NCI-H526 (cell line): ENCODE measurements at places on chromosomes 5 and 9.

- DNase-seq = no peak
Measured at GRCh38 chr5:16906255-16906654, 29.8 kb downstream of the MYO10 start.

GRCh38 chr5:170439944-170440269 is 50.7 kb upstream of the KCNMB1 start:
- DNase-seq = no peak

- DNase-seq = peak; percentile 77
Measured at GRCh38 chr9:37100741-37101140, 19.6 kb upstream of the ZCCHC7 start.

DNA sequence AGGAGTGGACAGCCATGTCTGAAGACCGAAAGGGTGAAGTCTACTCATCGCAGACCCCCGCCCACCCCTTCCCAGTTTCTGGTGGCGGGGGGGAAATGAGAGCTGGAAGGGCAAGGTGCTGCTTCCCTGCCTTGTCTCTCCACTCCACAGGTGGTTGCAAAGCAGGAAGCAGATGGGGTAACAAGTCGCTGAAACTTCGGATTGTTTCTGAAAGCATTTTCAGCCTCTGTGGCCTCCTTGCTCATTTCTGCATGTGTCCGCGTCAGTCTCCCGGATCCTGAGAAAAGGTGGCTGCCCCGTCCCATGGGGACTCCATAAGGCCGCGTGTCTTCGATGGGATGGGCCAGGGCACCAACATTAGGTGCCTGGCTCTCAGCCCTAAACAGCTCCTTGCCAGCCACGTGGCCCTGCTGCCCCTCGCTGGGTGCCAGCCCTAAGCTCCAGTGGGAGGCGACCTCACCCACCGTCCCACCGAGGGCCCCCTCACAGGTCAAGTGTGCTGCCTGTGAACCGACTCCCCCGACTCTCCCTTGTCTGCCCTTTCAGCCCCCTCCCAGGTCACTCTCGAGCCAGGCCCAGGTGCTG is 971 bp downstream of the PHYKPL start:
- no peak for DNase-seq

DNA sequence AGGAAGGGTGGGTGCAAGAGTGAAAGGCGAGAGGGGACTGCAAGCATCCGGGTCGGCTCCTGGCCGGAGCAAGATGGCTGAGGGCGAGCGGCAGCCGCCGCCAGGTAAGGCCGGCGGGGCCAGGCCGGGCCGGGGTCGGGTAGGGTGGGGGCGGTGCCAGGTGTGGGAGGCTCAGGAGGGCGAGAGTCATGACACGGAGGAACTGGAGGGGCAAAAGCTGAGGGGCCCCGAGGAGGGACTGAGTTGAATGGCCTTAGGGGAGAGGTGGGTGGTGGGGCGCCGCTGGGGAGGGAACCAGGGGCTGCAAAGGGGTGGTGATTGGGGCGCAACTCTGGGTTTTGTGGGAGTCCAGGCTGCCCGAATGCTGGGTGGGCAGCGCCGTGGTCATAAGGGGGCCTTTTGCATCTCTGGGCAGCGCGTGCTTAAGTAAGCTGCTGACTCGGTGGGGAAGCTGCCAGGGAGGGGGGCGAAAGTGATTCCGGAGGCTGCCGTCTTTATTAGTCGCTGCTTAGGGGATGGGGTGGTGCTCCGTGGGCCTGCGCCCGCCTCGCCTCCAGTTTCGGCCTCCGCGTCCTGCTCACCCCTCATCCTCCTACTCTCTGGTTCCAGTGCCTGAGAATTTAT is 425 bp downstream of the PTPA start:
- peak; percentile 25 for DNase-seq

DNA sequence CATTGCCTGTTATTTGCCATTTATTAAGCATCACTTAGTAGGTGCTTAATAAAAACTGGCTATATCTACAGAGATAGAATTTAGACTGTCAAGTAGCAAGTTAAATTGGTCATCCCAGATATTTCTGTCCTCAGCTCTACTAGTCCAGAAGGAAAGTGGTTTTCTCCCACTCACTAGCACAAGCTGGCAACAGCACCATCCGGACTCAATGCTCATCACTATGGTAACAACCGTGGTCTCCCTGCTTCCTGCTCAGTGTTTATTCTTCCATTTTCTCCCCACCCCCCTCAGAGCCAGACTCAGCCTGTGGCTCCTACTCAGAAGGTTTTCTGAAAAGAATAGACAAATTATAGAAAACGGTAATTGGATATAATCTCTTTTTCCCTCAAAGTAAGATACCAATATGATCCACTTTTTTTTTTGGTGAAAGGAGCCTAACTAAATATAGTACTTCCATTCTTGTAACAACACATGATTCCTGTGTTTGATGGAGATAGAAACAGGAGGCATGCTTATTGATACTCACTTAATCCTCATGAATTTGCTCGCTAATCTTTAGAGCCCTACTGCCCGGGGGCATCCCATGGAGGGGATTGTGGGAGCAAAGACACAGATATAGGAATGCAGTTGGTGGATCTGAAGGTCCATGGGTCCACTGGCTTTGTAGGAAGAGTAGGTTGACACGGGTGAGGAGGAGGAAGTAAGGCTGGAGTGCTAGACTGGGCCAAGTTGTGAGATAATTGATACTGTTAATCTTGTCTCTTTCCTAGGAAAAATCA is 191.4 kb downstream of the MAN2A1 start:
- no peak for DNase-seq

- DNase-seq = no peak
Measured at GRCh38 chr5:56813302-56813701, 2.0 kb upstream of the MAP3K1 start.

- no peak for DNase-seq
Measured at GRCh38 chr5:120778491-120779484, 314.7 kb downstream of the PRR16 start.
